ENCODE measurements at places on chromosomes 16 and 17.

- no peak for DNase-seq
Measured at GRCh38 chr17:59897090-59897489, 4.2 kb downstream of the RPS6KB1 start.

DNA sequence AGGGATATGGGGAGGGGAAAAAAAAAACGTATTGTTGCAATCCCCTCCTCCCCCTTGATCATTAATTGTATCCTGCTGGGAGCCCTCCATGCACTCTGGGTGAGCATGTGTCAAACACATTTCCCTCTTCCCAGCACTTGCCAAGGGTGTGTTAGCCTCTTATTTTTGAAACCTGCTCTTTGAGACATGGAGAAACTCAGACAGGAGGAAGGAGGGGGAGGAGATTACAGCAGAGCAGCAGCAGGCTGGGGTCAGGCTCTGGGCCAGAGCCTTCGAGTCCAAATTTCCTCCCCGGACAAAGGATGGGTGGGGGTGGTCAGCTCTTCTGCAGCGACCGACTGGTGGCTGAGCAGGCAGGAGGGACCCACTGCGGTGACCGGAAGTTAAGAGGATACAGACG lies 64.7 kb downstream of the SOX9 start:
- no peak for DNase-seq

GRCh38 chr17:65231662-65232335 lies 94.6 kb downstream of the RGS9 start:
- peak; percentile 48 for DNase-seq

DNA sequence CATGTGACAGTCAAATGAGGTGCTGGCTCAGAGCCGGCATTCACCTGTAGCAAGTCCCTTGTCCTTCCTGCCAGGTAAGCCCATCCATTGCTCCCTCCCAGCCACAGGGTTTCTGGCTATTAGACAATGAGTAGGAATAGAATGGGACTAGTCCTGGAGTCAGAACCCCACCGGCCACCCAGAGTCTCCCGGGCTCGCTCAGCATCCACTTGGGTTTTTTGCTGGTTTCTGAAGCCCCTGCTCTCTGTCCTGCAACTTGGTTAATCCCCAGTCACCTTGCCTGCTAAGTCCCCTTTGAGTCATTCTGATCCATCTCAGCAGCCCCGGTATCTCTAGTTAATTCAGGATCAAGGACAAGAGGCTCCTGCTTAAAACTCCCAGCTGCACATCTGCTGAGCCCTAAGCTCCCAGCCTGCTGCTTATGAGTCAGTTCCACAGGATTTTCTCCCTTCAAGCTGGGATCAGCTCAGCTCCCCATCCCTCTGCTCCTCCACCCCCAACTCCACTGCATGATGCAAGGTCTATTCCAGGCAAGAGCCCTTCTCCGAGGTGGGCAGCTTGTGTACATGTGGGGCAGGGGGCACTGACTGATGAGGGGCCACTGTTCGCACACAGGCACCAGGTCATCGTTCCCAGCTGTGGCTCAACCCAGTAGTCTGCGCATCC lies 19.9 kb upstream of the MRPS23 start:
- DNase-seq, result no peak

DNA sequence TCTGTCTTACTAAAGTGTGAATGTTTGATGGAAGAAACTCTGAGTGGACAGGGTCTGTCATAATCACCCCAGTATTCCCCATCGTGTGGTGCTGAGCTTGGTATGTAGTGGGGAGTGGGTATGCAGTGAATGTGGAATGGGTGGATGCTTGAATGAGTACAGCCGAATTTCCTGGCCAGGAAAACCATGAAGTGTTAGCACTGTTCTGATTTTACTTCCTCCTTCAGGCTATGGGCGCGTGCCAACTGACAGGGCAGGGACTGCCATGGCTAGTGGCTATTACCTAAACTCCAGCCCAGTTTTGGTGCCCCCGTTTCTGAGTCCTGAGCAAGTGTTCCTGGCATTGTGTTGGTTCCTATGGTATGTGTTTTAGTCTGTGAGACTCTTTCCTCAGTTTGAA lies 48.6 kb downstream of the PRKCA start:
- no peak for DNase-seq
